ENCODE measurements at places on chromosomes 16 and 17. TPM values are rescaled to one million over a fixed set of nuclear protein-coding genes. Genes with fewer than 3 reads are reported as not detected.

DNA sequence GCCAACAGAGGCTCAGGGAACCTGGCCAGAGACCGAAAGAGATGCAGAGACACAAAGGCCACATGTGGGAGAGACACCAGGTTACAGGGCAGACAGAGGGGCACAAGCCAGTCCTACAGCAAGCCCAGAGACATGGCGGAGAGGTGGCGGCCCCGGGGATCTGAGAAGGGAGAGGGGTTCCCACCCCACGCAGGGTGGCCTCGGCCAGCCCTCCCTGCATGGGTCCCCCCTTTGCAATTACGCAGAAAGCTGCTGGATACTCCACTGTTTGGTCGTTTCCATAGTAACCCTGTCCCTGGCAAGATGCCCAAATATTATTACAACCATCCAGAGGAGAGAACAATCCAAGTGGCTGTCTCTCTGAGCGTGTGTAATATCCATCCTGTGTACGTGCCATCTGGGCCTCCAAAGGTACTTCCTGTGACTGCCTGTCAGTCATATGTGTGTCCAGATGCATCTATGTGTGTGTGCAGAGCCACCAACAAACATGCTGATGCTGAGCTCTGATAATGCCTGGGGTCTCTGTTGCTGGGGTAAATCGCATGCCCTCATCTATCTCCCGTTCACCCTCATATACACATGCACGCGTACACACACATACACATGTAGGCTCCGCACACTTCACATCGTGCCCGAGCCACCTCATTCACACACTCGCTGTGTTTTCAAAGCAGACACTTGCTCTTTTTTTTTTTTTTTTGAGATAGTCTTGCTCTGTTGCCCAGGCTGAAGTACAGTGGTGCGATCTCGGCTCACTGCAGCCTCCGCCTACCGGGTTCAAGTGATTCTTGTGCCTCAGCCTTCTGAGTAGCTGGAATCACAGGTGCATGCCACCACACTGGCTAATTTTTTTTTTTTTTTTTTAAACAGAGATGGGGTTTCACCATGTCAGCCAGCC, 5.5 kb downstream of the PCGF2 start:
- no peak overlapping the region for H3K27ac ChIP-seq
- peaks cover 9% of the 10 kb centered on the region for H3K36me3 ChIP-seq
- H3K4me3 ChIP-seq = no peak overlapping the region

- no peaks in the 10 kb centered on the region for H3K27me3 ChIP-seq
- DNase-seq = no peak
- no peak within 1 kb of the TSS for H3K27ac ChIP-seq
- peaks cover 22% of the 10 kb centered on the region for H3K4me1 ChIP-seq
- no peaks in the 10 kb centered on the region for H3K36me3 ChIP-seq
- peak within 1 kb of the TSS; percentile 62 for H3K4me3 ChIP-seq
These were observed at the start of gene FMNL1 for GRCh38 chr17:45221081-45222013. FMNL1 (plus strand) TSS chr17:45221885; CDS start chr17:45222125, 240 bp downstream.

DNA sequence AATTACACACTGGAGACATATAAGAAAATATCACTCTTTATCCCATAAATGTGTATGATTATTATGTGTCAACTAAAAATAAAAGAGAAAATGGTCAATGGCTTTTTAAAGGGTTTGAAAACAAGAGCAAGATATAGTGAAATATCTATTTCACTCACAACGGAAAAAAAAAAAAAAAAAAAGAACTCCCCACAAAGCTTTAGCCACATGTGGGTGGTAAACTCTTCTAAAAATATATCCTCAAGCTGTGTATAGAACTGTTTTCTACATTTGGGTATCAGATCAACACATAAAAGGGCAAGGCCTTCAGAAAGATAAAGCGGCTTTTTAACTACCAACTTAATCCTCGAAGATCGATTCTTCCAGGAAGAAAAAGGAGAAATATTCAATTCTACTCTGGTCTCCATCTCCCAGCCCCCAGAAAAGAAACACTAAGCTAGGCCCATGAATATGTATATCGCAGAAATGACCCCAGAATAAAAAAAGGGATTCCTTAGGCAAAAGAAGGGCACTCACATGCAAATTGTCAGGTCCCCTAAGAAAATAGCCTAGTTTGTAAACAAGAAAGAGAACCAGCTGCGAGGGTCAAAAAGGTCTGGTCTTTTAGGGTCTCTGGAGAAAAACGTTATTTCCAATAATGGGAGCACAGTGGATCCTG, 4.4 kb downstream of the LITAF start:
- H3K36me3 ChIP-seq = peaks cover 11% of the 10 kb centered on the region
- H3K27me3 ChIP-seq = no peaks in the 10 kb centered on the region
- no peak overlapping the region for H3K27ac ChIP-seq
- H3K4me3 ChIP-seq = no peak overlapping the region
- DNase-seq = no peak

GRCh38 chr17:81322271-81323082, 27.4 kb upstream of the SLC38A10 start:
- no peaks in the 10 kb centered on the region for H3K27me3 ChIP-seq
- no peak for DNase-seq
- H3K27ac ChIP-seq = no peak overlapping the region
- H3K4me3 ChIP-seq = no peak overlapping the region

GRCh38 chr16:68414581-68414980, 33.7 kb downstream of the SMPD3 start:
- H3K4me1 ChIP-seq = peaks cover 29% of the 10 kb centered on the region
- H3K4me3 ChIP-seq = no peak overlapping the region
- no peaks in the 10 kb centered on the region for H3K36me3 ChIP-seq
- no peaks in the 10 kb centered on the region for H3K27me3 ChIP-seq

The BFAR gene
- total RNA-seq = 94.8 TPM

The TM4SF5 gene
- not detected for total RNA-seq

The ABCC11 gene
- total RNA-seq = 0.83 TPM

DNA sequence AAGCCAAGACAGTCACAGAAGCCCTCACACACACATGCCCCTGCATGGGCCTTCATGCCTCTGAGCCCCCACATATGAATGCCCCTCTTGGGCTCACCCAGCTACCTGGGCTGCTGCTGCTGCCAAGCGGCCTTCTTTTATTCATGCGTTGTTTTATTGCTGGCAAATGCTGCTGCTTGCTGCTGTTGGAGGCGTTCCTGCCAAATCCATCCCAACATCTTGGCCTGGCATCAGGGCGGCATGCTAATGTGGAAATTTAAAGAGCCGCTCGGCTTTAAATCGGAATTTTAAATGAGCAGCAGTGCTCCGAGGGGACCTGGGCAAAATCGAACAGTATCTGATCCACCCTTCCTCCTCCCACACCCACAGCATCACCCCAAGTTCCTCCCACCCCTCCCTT, 39.0 kb downstream of the NEUROD2 start:
- H3K27me3 ChIP-seq = no peaks in the 10 kb centered on the region
- H3K4me3 ChIP-seq = no peak overlapping the region
- H3K36me3 ChIP-seq = no peaks in the 10 kb centered on the region

Measured in PC-9 (cell line).